Natural killer cell (primary cell): ENCODE measurements at places on chromosomes 3 and 15. TPM values are rescaled to one million over a fixed set of nuclear protein-coding genes. Genes with fewer than 3 reads are reported as not detected.

The SERINC4 gene
- 0.25 TPM for total RNA-seq

The PPIP5K1 gene
- total RNA-seq = 28.2 TPM

The CCDC39 gene
- not detected for total RNA-seq

The WDR82 gene
- 109 TPM for total RNA-seq

The DGKG gene
- 0.25 TPM for total RNA-seq

The PLA1A gene
- 0.20 TPM for total RNA-seq

The STRC gene
- 2.0 TPM for total RNA-seq

The TRPM1 gene
- not detected for total RNA-seq

The GOLGA6L7 gene
- not detected for total RNA-seq

The ACTRT3 gene
- not detected for total RNA-seq

The MESP2 gene
- total RNA-seq = not detected

The CD86 gene
- 6.9 TPM for total RNA-seq

The CLDN18 gene
- total RNA-seq = not detected

The SLC22A13 gene
- 0.85 TPM for total RNA-seq

The KBTBD13 gene
- not detected for total RNA-seq

The CX3CR1 gene
- total RNA-seq = 203 TPM

The CACNA2D2 gene
- 36.5 TPM for total RNA-seq

The LRRK1 gene
- total RNA-seq = 3.2 TPM

The LRTM1 gene
- not detected for total RNA-seq

The C3orf22 gene
- not detected for total RNA-seq

The CPN2 gene
- not detected for total RNA-seq

The SPATA12 gene
- not detected for total RNA-seq

The PTPRG gene
- total RNA-seq = 2.9 TPM

The LSM3 gene
- total RNA-seq = 7.6 TPM

The MUSTN1 gene
- total RNA-seq = 6.8 TPM

The DOCK3 gene
- total RNA-seq = 1.7 TPM

The C3orf85 gene
- not detected for total RNA-seq

The B3GNT5 gene
- total RNA-seq = 1.2 TPM

The ULK3 gene
- 64.7 TPM for total RNA-seq

The BNC1 gene
- total RNA-seq = not detected

The PCOLCE2 gene
- not detected for total RNA-seq

The ABHD17C gene
- total RNA-seq = 4.3 TPM

The MESD gene
- 26.0 TPM for total RNA-seq

The GOLGA8T gene
- total RNA-seq = 4.0 TPM

The SLC38A3 gene
- total RNA-seq = not detected

The FGD5 gene
- not detected for total RNA-seq

The SLC12A8 gene
- total RNA-seq = 0.25 TPM
